SJSA1 (cell line): ENCODE measurements at places on chromosomes 13 and 19. TPM values are rescaled to one million over a fixed set of nuclear protein-coding genes. Genes with fewer than 3 reads are reported as not detected.

The CACNG6 gene
- 0.11 TPM in 1 of 2 replicates, not detected in the other for total RNA-seq

The WDR62 gene
- total RNA-seq = 21.4 and 23.3 TPM in 2 replicates

DNA sequence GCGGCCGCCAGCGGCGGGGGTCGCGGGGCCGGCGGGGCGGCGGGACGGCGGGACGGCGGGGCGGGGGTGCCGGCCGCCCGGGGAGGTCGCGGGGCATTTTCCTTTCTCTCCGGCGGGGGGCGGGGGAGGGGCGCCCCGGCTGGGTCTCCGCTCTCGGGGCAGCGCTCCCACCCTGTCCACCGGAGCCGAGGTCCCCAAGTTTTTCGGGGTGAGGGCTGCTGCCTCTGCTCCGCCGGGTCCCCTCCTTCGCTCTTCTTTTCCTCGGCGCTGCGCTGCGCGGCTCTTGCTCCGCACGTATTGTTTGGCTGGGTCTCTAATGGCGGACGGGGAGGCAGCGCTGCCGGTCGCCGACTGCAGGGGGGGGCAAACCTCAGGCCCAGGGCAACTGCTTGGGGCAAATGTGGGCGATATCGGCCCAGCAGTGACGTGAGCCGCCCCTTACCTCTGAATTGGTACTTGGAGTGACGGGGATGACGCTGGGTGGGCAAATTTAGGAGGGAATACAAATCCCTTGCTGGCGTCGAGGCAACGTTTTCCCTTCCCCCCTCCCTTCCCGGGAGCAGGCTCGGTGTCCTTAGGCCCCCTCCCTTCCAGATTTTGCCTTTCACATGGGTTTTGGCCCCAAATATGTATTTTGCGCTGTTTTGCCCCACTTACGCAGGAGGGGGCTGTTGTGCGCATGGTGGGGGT lies 759 bp downstream of the ZMYM2 start:
- peak overlapping the region; percentile 68 for H3K27ac ChIP-seq
- no peaks in the 10 kb centered on the region for H3K27me3 ChIP-seq
- H3K4me3 ChIP-seq = peak overlapping the region; percentile 83
- peak; percentile 58 for DNase-seq
- H3K4me1 ChIP-seq = peaks cover 16% of the 10 kb centered on the region

DNA sequence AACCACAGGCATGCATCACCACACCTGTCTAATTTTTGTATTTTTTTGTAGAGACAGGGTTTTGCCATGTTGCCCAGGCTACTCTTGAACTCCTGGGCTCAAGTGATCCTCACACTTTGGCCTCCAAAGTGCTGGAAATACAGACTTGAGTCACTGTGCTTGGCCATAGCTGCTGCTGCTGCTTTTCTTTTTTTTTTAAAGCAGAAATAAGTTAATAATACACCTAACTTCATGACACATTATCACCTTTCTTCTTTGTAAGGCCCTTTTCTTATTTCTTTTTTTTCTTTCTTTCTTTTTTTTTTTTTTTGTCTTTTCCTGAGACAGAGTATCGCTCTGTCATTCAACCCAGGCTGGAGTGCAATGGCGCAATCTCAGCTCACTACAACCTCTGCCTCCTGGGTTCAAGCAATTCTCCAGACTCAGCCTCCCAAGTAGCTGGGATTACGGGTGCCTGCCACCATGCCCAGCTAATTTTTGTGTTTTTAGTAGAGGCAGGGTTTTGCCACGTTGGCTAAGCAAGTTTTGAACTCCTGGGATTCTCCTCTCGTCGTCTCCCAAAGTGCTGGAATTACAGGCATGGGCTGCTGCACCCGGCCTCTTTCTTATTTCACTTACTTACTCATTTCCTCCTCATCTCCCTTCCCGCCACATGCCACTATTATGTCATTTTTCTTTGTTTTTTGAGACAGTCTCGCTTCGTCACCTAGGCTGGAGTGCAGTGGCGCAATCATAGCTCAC lies 8.7 kb downstream of the SHKBP1 start:
- no peaks in the 10 kb centered on the region for H3K27me3 ChIP-seq
- H3K36me3 ChIP-seq = peaks cover 52% of the 10 kb centered on the region
- H3K4me1 ChIP-seq = peaks cover 33% of the 10 kb centered on the region
- peak; percentile 70 for DNase-seq
- peak overlapping the region; percentile 80 for H3K27ac ChIP-seq

The FGF14 gene
- not detected in 2 replicates for total RNA-seq

The GSX1 gene
- not detected in 2 replicates for total RNA-seq

- H3K27ac ChIP-seq = no peak overlapping the region
- no peaks in the 10 kb centered on the region for H3K27me3 ChIP-seq
- H3K4me1 ChIP-seq = no peaks in the 10 kb centered on the region
- no peak for DNase-seq
Measured at GRCh38 chr19:35341565-35342225, 6.0 kb upstream of the FFAR1 start.

- no peak overlapping the region for H3K4me3 ChIP-seq
- no peaks in the 10 kb centered on the region for H3K36me3 ChIP-seq
- H3K4me1 ChIP-seq = peaks cover 25% of the 10 kb centered on the region
- no peaks in the 10 kb centered on the region for H3K27me3 ChIP-seq
- DNase-seq = no peak
Measured at GRCh38 chr13:27020415-27020814, 151.2 kb downstream of the USP12 start.

DNA sequence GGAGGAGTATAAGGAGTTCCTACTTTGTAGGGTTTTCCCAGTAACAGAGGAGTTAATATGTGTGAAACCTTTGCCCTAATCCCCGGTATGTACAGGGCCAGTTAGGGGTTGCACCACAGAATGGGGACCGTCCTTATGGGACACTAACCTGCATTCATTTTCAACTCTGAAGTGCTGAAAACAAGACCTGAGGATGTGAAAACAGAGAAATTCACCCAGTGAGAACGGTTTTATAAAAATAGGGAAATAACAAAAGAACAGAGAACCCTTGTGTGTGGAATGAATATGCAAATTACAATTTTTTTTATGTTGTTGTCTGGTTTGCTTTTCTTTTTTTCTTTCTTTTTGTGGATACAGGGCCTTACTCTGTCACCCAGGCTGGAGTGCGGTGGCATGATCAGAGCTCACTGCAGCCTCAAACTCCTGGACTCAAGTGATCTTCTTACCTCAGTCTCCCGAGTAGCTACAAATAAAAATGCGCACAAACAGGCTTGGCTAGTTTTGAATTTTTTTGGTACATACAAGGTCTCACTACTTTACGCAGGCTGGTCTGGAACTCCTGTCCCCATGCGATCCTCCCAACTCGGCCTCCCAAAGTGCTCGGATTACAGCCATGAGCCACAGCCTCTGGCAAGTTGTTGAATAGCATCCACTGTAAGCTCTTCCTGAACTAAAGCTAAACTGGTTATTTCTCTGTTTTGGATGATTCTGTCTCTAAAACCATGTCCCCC lies 10.6 kb downstream of the CLC start:
- no peaks in the 10 kb centered on the region for H3K4me1 ChIP-seq
- peaks cover 3% of the 10 kb centered on the region; the same call in 1 of the 2 replicates for H3K27me3 ChIP-seq
- DNase-seq = no peak
- H3K36me3 ChIP-seq = no peaks in the 10 kb centered on the region

DNA sequence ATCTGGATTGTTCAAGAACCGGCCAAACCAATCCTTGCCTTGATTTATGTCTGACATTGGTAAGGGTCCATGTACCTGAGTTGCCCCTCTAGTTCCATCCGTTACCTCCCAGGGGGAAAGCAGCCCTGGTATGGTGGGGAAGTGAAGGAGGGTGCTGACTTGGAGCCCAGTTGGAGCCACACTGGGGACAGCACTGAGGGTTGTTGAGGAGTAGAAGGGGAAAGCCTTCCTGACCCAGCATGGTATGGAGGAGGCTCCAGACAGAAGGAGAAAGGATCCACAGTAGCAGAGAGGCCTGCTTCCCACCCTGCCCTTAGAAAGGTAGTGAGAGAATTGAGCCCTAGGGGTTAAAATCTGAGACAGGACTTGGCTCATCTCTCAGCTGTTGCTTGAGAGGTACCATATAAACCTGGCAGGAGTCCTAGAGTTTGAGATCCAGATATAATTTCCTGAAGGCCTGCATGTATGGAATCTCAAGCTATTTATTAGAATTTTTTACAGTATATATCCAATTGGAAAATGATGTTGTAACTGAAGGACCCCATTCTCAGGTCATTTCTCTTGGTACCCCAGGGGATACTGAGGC lies 16.7 kb upstream of the FCGBP start:
- H3K36me3 ChIP-seq = no peaks in the 10 kb centered on the region
- H3K27ac ChIP-seq = no peak overlapping the region
- H3K4me3 ChIP-seq = no peak overlapping the region
- no peak for DNase-seq
